ENCODE measurements at places on chromosomes 11 and 22.

DNA sequence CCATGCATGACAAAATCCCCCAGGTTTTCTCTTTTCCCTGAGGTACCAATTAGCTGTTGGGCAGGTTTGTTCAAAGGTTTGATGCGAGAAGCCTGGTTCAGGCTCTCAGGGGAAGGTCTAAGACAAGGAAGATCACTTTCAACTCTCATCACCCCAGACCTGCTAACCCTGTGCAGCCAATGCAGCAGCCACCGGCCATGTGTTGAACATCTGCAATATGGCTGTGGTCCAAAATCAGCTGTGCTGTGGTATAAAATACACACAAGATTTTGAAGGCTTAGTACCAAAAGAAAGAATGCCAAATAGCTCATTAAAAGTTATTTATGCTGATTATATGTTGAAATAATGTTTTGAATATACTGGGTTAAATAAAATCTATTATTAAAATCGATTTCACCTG lies 58.5 kb downstream of the SMCO4 start:
- no peak for DNase-seq

DNA sequence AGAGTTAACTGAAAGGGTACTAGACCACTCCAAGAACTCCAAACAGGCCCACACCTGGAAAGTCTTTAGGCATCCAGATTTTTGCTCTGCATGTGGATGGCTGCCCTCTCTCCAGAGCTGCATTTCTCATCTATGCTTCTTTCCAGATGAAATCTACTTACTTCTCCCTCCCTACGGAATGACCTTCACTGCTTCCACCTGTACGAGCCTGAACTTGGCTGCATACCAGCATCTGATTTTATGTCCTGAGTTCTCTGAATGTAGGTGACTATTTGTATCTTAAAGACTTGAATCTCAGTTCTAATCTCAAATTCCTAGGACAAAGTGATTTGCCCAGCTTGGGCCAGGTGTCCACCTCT lies 13.3 kb downstream of the CELF1 start:
- DNase-seq = no peak

DNA sequence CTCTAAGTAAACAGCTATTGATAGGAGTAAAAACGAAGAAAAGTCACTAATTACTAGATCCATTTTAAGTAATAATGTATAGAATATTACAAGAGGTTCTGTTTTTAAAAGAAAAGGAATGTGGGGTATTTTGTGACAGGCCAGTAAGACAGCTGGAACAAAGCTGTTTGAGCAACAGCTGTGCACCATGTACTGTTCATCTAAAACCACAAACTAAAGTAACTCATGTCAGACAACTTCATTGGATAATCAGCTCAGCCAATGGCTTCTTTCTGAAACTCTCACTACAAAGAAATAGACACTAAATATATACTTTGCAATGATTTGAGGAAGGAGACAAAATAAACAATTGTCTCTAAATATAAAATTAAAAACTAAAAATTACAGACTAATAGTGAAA lies 16.1 kb downstream of the RRAS2 start:
- DNase-seq = no peak

GRCh38 chr22:46936378-46936903 lies 174.0 kb downstream of the TBC1D22A start:
- no peak for DNase-seq

DNA sequence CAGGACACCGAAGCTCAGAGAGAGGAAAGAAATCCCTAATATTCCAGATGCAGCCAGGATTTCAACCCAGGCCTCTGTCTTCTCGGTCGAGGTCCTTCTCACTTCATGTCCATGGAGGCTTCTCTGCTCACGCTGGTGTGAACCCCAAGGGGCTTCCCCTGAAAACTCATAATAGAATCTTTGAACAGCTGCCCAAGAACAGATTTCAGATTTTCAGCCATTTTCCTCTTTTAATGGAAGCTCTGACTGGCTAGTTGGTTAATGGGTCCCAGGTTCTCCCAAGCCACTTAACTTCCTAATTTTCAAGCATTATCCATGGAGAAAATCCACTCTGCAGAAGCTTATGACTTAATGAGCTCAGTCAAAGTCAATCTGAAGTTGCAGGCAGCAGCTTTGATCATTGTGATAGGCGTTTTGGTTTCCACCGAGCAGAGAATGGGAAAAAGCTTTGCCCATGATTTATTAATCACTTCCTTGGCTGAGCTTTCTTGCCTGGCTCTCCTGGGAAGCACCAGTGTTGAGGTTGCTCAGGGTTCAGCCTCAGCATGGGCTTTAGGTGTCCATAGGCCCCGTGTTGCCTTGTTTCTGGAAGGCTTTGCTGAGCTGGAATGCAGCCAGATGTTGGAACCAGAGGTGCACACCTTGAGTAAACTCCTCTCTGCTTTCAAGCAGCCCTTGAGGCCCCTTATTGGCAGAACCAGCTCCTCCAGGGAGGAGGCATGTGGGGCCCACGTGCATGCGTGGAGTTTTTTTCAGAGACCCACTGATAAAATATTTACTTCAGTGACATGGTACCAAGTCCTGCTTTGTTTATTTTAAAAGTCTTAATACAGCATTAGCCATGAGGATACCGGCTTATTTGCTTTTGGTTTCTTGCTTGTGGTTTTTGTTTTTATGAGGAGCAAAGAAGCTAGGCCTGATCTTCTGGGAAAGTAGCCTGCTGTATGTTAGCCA lies 25.5 kb downstream of the LDLRAD3 start:
- DNase-seq = no peak
